ENCODE measurements at places on chromosomes 11 and 22. TPM values are rescaled to one million over a fixed set of nuclear protein-coding genes. Genes with fewer than 3 reads are reported as not detected.
A peak's percentile ranks its signal among the peaks of the same experiment; 100 is the strongest.

DNA sequence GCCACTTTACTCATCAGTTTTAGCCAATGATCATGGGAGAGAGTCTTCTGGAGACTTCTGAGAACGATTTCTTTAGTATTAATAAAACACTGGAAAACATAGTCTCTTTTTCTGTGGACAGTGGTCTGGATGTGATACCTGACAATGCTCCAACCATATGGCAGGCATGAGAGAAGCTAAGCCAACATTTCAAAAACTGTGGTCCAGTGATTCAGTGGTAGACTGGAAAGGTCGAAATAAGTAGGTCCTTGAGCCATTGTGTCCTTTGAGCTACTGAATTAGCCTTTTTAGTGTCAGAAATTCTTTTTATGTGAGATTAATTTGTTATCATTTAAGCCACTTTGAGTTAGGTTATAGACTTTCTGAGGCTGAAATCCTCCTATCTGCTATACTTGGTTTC lies 197.7 kb upstream of the CTSC start:
- no peak for DNase-seq

DNA sequence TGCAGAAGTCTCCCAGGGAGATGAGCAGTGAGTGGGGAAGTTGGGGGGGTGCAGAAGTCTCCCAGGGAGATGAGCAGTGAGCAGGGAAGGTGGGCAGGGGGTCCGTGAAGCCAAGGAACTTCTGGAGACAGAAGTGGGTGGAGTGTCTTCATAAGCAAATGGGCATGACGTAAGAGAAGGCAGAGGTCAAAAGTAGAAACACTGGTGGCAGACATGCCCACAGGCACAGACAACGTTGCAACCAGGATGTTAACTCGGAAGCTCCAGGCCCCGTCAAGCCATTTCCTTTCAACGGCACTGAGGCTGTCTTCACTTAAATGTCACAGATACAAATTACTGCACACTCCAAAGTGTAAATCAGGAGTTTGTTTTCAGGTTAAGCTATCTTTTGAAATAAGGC lies 186.1 kb downstream of the SHANK2 start:
- DNase-seq: no peak

The CPSF7 gene
- total RNA-seq: 33.2 TPM

DNA sequence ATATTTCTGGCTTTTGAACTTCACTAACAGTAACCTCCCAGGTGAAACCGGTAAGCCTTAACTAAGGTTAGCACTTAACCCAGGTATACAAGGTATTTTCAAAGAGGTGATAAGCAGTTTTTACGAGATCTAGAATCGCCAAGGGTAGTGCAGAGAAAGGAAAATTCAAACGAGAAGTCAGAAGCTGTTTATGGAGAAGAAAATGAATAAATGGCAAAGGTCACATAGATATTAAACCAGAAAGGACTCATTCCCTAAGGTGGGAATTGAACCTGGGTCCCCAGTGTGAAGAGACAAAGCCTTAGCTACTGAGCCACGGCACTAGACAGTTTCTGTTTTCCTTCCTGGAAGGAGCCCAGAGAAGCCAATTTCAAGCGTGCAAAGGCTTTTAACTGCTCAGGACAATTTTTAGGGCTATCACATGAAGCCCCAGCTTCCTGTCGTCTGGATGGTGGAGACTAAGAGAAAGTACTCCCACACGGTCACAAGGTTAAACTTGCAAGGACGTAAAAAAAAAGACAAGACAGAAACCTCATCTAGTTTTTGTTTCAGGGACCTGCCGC lies 5.7 kb upstream of the C1QTNF6 start:
- DNase-seq: peak; percentile 83

DNA sequence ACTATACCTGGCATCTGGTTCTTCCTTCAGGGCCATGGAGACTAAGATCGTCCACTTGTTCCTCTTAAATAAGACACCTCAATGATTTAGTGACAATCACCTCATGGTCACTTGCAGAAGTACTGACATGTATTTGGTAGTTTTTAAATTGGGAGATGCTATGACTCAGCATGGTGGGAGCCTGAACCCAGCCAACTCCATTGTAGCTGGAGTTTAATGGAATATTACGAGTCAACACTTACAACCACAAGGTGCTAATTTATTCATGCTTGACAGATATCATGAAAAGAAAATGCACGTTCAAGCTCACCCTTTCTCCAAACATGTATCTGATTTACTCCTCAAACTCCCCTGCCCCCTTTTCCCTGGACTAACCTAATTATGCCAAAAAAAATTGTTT lies 16.6 kb upstream of the APOL3 start:
- no peak for DNase-seq

DNA sequence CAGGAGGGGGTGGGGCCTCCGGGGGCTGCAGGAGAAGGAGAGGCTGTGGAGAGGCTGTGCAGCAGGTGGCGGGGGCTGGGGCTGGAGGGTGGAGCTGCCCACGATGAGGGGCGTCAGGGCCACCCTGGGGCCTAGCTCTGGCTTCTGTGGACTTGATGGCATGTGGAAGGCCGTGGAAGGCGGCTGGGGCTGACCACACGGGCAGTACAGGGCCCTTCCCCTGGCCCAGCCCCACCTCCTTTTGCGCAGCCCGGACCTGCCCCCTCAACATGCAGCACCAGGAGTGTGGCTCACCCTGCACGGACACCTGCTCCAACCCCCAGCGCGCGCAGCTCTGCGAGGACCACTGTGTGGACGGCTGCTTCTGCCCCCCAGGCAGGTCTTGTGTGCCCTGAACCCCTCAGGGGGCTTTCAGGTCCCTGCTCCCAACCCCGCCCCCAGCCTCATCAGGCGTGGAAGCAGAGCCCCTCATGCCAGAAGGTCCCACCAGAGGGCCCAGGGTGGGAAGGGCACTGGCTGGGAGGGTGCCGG lies 6.1 kb downstream of the MUC5B start:
- DNase-seq: no peak

- no peak for DNase-seq
Measured at GRCh38 chr11:4465407-4465806, 16.3 kb downstream of the OR52K2 start.

The C11orf97 gene
- not detected for total RNA-seq

The FGF3 gene
- total RNA-seq: not detected

- no peak for DNase-seq
Measured at GRCh38 chr11:88697139-88697538, 359.6 kb upstream of the CTSC start.

The OR8D2 gene
- not detected for total RNA-seq

DNA sequence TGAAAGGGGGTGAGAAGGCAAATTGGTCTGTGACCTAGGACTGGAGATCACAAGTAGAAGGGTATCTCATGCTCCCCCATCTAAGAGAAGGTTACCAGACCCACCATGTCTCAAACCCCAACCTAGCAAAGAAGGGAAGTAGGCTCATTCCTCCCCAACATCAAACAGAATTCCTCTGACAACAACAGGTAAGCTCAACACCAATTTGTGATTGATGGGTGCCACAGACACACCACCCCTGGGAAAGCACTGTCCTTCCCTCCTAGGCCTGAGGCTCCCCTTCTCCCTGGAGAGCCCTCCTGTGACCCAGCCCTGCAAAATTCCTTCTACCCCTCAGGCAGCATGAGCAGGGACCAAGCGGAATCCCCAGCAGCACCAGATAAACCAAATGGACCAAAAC lies 154.3 kb downstream of the BUD13 start:
- DNase-seq: no peak

GRCh38 chr22:20531404-20532201 lies 24.2 kb downstream of the MED15 start:
- peak; percentile 93 for DNase-seq

DNA sequence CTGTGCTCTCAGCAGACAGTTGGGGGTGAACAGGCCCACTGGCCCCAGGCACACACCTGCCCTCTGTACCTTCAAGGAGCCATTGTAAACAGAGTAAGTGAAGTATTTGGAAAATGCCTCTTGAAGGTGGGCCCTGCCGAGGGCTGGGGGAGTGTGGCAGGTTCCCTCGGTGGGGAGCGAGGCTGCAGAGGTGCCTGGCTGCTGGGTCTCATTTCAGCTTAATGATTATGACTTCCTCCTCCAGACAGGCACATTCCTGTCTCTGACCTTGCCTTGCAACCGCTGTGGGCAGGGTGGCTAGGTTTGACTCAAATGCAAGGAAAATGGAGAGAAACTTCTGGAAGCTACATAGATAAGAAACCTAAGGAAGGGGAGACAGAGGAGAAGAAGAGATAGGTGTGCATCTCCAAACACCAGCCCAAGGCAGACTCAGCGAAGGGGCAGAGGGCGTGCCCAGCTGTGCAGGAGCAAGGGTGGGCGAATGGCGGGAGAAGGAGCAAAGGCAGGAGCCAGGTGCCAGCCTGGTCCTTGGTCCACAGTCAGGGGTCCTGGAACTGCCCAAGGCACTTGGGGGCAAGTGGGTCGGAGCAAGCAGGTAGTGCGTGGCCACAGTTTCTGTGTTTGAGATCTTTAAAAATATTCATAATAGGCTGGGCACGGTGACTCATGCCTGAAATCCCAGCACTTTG lies 14.0 kb downstream of the GRAMD4 start:
- no peak for DNase-seq

- no peak for DNase-seq
Measured at GRCh38 chr11:71055925-71056324, 196.5 kb downstream of the SHANK2 start.

The OR52H1 gene
- total RNA-seq: 0.86 TPM

DNA sequence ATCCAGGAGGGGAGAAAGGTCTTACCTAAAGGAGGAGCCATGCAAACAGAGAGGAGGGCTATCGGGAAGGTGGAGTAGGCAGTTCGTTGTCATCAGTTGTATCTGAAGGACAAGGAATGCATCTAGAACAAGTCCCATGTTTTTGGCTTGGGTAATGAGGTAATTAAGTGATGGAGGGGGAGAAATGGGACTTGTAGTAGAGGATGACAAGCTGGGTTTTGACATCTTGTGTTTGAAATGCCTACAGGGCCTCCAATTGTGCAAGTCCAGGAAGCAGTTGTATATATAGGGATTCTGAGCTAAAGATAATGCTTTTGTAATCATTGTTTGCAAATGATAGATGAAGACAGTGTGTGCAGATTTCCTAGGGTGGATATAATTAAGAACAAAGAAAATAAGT lies 622.8 kb downstream of the NTM start:
- DNase-seq: peak; percentile 33

The SLC6A5 gene
- total RNA-seq: not detected

- DNase-seq: no peak
Measured at GRCh38 chr11:121347813-121348212, 55.2 kb downstream of the SC5D start.

DNA sequence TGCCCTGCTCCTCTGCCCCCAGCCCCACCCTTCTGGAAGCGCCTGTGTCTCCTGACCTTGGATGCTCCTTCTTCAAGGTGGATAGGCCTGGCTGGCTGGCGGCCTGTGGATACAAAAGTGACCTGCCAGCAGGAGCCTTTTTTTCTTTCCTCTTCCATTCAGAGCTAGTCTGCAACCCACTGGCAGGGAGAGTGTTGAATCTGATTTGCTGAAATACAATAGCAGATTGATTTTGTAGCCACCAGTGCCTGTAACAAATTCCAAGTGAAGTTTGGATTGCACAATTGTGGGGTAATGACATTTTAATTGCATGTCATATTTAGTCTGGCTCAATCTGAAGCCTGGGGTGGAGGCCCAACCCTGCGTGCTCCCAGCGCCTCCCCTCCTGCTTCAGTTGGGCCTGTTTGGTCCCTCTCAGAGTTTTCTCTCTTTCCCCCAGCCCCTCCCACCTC lies 97.2 kb downstream of the GRIK4 start:
- DNase-seq: peak; percentile 36

The HBG2 gene
- not detected for total RNA-seq

DNA sequence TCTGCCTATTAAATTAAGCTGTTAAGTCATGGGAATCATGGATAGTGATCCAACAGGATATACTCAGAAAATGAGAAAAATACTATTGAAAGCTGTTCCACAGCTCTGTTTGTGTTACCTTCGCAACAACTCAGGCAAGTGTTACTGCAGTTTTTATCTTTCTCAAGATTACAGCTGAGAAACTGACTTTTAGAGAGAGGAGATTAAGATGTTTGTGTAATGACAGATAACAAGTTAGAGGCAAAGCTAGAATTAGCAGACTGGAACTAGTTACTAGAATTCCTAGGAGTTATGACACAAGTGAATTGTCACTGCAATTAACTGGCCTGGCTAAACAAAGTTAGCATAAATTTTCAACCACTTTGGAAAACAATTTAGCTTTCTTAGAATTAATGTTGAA lies 1.6 kb downstream of the SLN start:
- peak; percentile 83 for DNase-seq

The MYO7A gene
- total RNA-seq: 0.43 TPM

GRCh38 chr11:107999759-108000455 lies 8.8 kb upstream of the CUL5 start:
- peak; percentile 59 for DNase-seq

DNA sequence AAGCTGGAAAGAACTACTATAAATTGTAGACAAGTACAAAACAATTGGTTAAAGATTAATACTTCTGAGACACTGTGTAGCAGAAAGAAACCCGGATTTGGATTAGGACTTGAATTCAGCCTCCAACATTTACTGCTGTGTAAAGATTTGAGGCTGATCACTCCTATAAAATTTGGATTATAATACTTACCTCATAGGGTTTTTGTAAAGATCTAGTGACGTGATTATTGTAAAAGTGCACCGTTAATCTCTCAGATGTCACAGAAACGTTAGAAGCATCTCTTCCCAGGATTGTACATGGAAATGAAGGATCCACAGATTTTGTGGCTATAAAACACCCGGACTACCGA lies 323 bp upstream of the HIKESHI start:
- no peak for DNase-seq

- DNase-seq: no peak
Measured at GRCh38 chr11:133742353-133742752, 103.0 kb downstream of the SPATA19 start.

The PPP2R5B gene
- 14.2 TPM for total RNA-seq

- no peak for DNase-seq
Measured at GRCh38 chr22:46395145-46395544, 59.6 kb downstream of the TRMU start.

GRCh38 chr11:129295746-129296145 lies 79.9 kb upstream of the BARX2 start:
- DNase-seq: peak; percentile 6

DNA sequence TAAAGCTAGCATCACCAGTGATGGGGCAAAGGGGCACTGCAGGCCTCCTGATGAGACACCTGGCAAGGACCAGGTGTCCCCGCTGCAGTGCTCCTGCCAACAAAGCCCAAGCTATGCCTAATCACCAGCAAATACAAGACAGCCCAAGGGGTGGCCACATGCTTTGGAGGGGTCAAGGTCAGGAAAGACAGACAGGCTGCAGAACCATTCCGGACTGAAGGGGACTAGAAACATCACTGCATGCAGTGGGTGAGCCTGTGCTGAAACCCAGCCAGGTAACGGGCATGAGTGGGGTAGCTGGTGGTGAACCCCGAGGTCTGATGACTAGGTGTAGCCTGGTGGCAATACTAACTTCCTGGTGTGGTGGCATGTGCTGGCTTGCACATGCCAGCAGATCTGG lies 111.1 kb downstream of the MED15 start:
- no peak for DNase-seq

The TLCD5 gene
- total RNA-seq: 7.4 TPM

The AMPD3 gene
- total RNA-seq: 22.9 TPM

GRCh38 chr11:117733316-117733715 lies 63.7 kb downstream of the DSCAML1 start:
- no peak for DNase-seq

- DNase-seq: no peak
Measured at GRCh38 chr11:65499713-65500386, 1.0 kb downstream of the MALAT1 start.

- DNase-seq: no peak
Measured at GRCh38 chr22:21444701-21445436, 22.3 kb upstream of the TMEM191C start.

GRCh38 chr11:78564490-78565467 lies 9.9 kb downstream of the NARS2 start:
- peak; percentile 86 for DNase-seq

All from fibroblast of villous mesenchyme (primary cell).